LHCN-M2 (cell line): ENCODE measurements at places on chromosomes 5 and 9. TPM values are rescaled to one million over a fixed set of nuclear protein-coding genes. Genes with fewer than 3 reads are reported as not detected.
A peak's percentile ranks its signal among the peaks of the same experiment; 100 is the strongest.

GRCh38 chr5:116498503-116499048, 76.0 kb downstream of the SEMA6A start:
- DNase-seq: no peak

GRCh38 chr5:173228639-173229381, 6.2 kb downstream of the NKX2-5 start:
- no peak for DNase-seq

PCDHB12 gene
- total RNA-seq: 3.1 and 3.6 TPM in 2 replicates

- peak; percentile 1 for DNase-seq
Observed at GRCh38 chr5:163306421-163306820, 131.0 kb upstream of the CCNG1 start.

DNA sequence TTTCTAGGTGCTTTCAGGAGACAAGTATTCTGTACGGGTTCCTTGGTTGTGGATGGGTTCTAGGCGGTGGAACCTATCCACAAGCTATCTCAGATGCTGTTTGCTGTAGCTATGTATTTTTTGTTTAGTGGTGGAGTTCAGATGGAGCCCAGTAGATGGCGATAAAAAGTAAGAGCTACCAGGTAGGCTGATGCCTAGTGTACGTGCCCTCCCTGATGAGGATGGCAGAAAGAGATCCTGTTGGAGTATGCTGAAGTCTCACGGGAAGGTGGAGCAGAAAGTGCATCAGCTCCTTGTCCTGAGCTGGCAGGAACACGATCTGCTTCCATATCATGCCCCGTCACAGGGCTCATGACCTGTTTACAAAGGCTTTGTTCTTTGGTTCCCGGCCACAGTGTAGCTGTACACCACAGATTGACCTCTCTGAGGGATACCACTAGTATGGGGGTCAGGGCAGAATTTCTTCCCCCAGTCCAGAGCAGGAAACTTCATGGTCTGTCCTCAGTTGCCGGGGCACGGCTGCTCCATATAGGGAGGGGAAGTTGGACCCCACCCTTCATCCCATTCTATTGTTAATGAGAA, 12.6 kb upstream of the UGT3A2 start:
- DNase-seq: peak; percentile 53

PCDHB4 gene
- total RNA-seq: 1.8 and 1.9 TPM in 2 replicates
